Mesothelial cell of epicardium (in vitro differentiated cells): ENCODE measurements at places on chromosomes 11 and 22. TPM values are rescaled to one million over a fixed set of nuclear protein-coding genes. Genes with fewer than 3 reads are reported as not detected.

TEX12 gene
- 0.36 to 0.65 TPM in 2 of 3 replicates, not detected in the other for total RNA-seq

B4GALNT4 gene
- total RNA-seq: 294 to 314 TPM (median 300 TPM) in 3 replicates

KREMEN1 gene
- total RNA-seq: 24.4 to 30.9 TPM (median 28.5 TPM) in 3 replicates

ALDH3B1 gene
- 1.4 to 1.8 TPM (median 1.7 TPM) in 3 replicates for total RNA-seq

ENTHD1 gene
- not detected in 3 replicates for total RNA-seq

UBQLNL gene
- 1.9 to 2.1 TPM (median 2.0 TPM) in 3 replicates for total RNA-seq

TSGA10IP gene
- total RNA-seq: not detected in 3 replicates

DNAJB13 gene
- 0.59 to 0.75 TPM (median 0.60 TPM) in 3 replicates for total RNA-seq

FOLR2 gene
- not detected in 3 replicates for total RNA-seq

DNA sequence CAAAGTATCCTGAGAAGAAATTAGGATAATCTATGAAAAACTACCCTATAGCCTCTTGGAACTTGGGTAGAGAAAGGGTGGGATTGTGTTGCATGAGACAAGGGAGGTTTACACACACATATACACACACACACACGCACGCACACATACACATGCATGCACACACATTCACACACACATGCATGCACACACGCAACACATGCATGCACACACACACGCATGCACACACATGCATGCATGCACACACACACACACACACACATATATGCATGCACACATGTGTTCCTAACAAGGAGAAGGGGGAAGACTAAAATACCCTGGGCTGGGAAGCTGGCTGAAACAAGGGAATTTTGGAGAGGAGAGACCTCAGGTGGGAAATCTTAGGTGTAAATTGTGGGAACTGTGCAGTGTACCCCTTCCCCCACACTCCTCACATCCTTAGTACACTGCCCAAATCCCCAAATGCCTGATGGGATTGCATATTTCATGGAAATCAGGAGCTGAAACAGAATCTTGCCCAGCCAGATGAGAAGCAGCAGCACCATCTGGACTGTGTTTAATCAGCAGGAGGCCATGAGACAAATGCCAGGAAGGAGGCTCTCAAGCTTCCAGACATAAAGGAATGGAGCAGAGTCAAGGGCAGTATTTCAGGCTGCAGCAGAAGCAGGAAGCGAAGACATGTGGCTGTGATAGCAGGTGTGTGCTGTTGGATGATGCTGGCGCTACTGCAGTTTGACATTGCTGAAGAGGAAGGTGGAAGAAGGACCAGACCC is 14.6 kb upstream of the POLD3 start:
- no peak overlapping the region for H3K27ac ChIP-seq
- DNase-seq: no peak
- H3K4me1 ChIP-seq: peaks cover 4% of the 10 kb centered on the region
- no peaks in the 10 kb centered on the region for H3K27me3 ChIP-seq
- H3K4me3 ChIP-seq: no peak overlapping the region

GRCh38 chr11:122306831-122307391 is 190.9 kb upstream of the BLID start:
- no peak overlapping the region for H3K27ac ChIP-seq
- H3K27me3 ChIP-seq: peaks cover 8% of the 10 kb centered on the region
- H3K36me3 ChIP-seq: no peaks in the 10 kb centered on the region
- H3K4me3 ChIP-seq: no peak overlapping the region
- no peak for DNase-seq

DNA sequence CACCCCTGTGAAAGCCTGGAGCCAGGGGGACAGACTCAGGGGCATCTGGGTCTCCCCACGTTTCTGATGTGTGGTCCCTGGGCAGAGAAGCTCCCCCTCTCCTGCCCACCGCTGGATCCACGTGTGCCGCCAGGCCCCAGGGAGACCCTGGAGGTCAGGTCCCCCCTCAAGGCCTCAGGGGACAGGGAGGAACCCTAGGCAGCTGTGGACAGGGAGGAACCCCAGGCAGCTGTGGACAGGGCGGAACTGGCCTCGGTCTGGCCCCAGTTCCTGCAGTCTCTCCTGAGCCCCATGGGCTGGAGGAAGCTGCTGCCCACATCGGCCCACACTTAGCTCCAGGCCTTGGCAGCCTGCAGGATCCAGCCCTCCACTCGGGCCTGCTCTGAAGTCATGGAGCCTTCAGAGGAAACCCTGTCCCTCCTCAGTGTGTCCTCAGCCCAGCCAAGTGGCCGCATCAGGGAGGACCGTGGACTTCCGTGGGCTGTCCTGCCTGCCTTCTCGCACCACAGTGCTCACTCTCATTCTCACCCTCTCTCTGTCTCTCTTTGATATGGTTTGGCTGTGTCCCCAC is 127.7 kb downstream of the BRD1 start:
- no peaks in the 10 kb centered on the region for H3K36me3 ChIP-seq
- H3K4me3 ChIP-seq: no peak overlapping the region
- peaks cover 7% of the 10 kb centered on the region for H3K27me3 ChIP-seq
- no peak overlapping the region for H3K27ac ChIP-seq

DNA sequence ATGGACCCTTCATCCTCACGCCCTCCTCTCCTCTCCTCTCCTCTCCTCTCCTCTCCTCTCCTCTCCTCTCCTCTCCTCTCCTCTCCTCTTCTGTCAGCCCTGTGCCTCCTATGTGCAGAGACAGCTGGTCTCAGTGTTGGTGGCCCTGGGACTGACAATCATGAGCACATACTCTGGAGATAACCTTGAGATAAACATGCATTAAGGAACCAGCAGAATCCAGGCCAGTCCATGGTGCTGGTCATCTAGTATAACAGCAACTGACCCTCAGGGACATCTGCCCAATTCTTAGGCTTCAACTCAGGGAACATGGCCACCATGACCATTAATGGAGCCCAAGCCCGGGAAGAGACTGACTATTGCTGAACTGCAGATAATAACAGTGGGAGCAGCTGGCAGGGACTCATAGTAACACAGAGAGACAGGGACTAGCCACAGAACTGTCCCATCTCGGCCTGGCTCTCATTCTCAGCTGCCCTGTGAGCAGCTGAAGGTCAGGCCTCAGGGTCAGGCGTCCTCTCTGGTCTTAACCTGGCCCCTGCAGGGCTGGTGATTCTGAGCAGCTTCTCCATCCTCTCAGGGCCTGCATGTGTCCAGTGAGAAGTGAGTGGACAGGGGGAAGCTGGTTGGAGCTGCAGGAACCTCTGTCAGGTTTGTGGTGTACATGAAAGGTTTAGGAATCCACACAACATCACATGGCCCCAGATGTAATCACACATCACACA is 45.4 kb downstream of the GGTLC2 start:
- H3K27ac ChIP-seq: no peak overlapping the region
- H3K4me1 ChIP-seq: no peaks in the 10 kb centered on the region
- no peak overlapping the region for H3K4me3 ChIP-seq
- no peak for DNase-seq

- peaks cover 5% of the 10 kb centered on the region for H3K36me3 ChIP-seq
- DNase-seq: no peak
- H3K4me1 ChIP-seq: peaks cover 46% of the 10 kb centered on the region
- H3K4me3 ChIP-seq: peak overlapping the region; percentile 33
- peak overlapping the region; percentile 97 for H3K27ac ChIP-seq
Observed at GRCh38 chr11:48063424-48063978, 83.1 kb downstream of the PTPRJ start.

- no peaks in the 10 kb centered on the region for H3K36me3 ChIP-seq
- H3K27ac ChIP-seq: no peak overlapping the region
- no peaks in the 10 kb centered on the region for H3K27me3 ChIP-seq
- DNase-seq: no peak
Observed at GRCh38 chr11:73288192-73288872, 16.2 kb downstream of the P2RY6 start.

- no peaks in the 10 kb centered on the region for H3K36me3 ChIP-seq
- no peak for DNase-seq
- no peaks in the 10 kb centered on the region for H3K4me1 ChIP-seq
- H3K27ac ChIP-seq: no peak overlapping the region
- peaks cover 78% of the 10 kb centered on the region for H3K27me3 ChIP-seq
Observed at GRCh38 chr11:113481672-113482071, 6.5 kb upstream of the DRD2 start.

GRCh38 chr11:116114198-116114651 is 610.0 kb upstream of the CADM1 start:
- H3K27me3 ChIP-seq: peaks cover 6% of the 10 kb centered on the region
- no peak overlapping the region for H3K27ac ChIP-seq
- no peak for DNase-seq
- no peaks in the 10 kb centered on the region for H3K4me1 ChIP-seq
- H3K36me3 ChIP-seq: no peaks in the 10 kb centered on the region

DNA sequence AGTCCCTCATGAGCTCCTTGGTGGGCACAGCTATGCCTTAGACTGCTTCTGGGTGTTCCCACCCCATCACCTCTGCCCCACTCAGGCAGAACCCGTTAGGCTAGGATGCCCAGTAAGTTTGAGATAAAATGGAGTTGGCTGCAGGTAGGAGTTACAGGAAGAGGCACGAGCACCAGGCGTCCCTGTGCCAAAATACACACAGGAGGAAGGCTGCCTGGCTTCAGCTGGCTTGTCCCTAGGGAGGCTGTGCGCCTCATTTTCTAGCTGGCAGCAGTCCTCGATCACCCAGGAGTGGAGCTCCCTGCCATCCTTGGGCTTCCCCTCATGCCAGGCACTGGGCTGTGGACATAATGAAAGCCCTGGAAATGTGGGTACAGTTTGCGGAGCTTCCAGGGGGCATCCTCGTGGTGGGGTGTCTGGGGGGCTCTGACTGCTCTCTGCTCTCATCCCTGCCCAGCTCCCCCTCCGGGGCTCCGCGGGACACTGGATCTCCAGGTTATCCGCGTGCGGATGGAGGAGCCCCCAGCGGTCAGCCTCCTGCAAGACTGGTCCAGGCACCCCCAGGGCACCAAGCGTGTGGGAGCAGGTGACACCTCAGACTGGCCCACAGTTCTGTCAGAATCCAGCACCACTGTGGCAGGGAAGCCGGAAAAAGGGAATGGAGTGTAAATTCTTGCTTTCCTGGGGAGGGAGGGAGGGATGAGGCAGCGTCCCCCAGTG is 12.3 kb upstream of the MARK2 start:
- no peak for DNase-seq
- no peak overlapping the region for H3K27ac ChIP-seq
- H3K27me3 ChIP-seq: no peaks in the 10 kb centered on the region
- H3K4me3 ChIP-seq: no peak overlapping the region

DNA sequence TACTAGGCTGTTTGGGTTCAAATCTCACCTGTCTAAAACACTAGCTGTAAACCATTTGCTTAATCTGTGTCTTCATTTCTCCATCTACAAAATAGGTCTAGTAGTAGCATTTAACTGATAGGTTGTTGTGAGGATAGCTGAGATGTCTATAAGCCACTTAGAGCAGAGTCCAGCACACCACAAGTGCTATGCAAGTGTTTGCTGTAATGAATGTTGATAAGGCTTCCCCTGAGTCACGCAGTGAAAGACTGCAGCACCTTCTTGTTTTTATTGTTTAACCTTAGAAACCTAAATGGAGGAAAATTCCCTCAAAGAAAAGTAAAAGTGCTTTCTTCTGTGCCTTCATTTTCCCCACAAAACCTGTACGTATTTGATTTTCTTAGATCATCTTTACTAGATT is 23.1 kb upstream of the LDHA start:
- peaks cover 2% of the 10 kb centered on the region for H3K4me1 ChIP-seq
- H3K36me3 ChIP-seq: peaks cover 5% of the 10 kb centered on the region
- no peak for DNase-seq
- no peak overlapping the region for H3K27ac ChIP-seq
- H3K4me3 ChIP-seq: no peak overlapping the region

- peak overlapping the region; percentile 54 for H3K27ac ChIP-seq
- no peaks in the 10 kb centered on the region for H3K27me3 ChIP-seq
- H3K4me3 ChIP-seq: peak overlapping the region; percentile 86
- DNase-seq: no peak
- peaks cover 18% of the 10 kb centered on the region for H3K36me3 ChIP-seq
Observed at GRCh38 chr22:20083157-20083890, 3.3 kb downstream of the DGCR8 start.

- H3K27me3 ChIP-seq: peaks cover 2% of the 10 kb centered on the region
- H3K36me3 ChIP-seq: peaks cover 10% of the 10 kb centered on the region
- no peak for DNase-seq
- H3K4me3 ChIP-seq: peak overlapping the region; percentile 85
- peaks cover 36% of the 10 kb centered on the region for H3K4me1 ChIP-seq
Observed at GRCh38 chr11:65116370-65117205, 913 bp downstream of the ZNHIT2 start.

DNA sequence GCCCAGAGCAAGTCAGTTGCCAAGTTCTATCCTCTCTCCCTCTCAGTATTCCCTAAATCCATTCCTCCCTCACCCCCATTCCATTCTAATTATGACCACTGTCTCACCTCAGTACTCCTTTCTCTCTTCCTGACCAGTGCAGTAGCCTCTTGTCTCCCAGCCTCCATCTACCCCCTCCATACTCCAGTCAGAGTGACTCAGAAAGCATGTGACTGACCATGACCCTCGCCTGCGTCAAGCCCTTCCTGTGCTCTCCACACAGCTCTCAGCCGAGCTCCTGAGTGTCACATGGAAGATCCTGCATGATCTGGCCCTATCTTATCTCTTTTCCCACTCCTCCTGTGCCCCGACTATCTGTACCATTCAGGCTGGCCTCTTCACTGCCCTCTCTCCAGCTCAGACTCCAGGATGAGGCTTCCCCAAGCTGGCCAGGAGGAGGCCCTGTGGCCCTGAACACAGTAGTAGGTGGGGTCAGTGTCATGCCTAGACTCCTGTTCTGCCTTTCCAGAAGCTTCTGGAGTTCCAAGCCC is 42.6 kb downstream of the NEU3 start:
- peaks cover 10% of the 10 kb centered on the region for H3K4me1 ChIP-seq
- DNase-seq: no peak
- H3K27me3 ChIP-seq: peaks cover 14% of the 10 kb centered on the region
- H3K36me3 ChIP-seq: no peaks in the 10 kb centered on the region
- no peak overlapping the region for H3K4me3 ChIP-seq
